ENCODE measurements at places on chromosomes 7 and 10.

- DNase-seq, result no peak
These were observed 168.8 kb upstream of the POT1 start for GRCh38 chr7:125098377-125098970.

DNA sequence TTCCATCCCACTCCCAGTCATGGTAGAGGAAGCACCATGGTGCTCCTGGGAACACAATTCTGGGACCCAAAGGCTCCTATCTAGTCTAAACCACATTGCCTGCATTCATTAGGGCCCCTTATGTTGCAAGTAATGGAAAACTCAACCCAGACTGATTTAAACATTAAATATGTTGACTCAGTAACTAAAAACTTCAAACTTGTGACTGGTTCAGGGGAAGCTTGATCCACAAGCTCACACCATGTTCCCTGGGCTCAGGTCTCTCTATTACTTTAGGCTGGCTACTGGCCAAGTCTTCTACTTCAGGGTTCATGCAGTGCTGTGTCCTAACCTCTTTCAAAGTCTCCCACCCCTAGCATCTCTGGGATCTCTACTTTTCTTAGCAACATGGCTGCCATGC, 13.1 kb downstream of the WNT16 start:
- DNase-seq, result no peak

DNA sequence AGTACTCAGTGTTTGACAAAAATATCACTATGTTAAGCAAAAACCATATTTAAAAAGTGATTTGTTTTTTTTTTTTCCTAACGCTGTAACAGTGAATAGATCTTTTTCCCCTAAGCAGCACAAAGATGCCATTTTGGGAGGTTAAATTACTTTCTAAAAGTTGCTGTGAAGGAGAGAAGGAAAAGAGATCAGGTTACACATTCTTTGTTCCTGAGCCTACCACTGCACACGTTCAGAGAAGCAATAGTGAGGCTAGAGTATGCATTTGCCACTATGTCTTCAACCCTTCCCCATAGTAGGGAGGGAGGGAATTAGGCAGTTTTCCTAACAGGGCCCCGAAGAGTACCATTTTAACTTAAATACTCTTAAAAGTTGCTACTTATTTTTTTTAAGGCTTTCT, 38.9 kb downstream of the BMPR1A start:
- no peak for DNase-seq

DNA sequence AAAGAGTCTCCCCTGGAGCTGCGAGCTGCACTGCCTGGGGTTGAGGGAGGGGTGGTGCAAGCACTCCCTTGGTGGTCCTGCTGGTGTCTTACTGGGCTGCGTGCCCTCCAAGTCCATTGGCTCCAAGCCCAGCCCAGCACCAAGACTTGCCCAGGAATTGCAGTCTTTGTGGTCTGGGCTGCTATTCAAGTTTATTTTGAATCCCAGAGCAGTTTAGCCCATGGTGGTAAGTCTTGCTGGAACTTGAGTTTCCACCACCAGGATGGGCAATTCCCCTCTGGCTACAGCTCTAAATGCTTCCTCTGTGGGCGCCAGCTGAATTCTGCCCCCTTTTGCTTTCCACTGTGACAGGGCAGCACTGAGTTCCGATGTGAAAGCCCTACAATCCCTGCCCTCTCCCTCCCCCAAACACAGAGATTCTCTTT, 25.1 kb downstream of the GALNT11 start:
- no peak for DNase-seq

DNA sequence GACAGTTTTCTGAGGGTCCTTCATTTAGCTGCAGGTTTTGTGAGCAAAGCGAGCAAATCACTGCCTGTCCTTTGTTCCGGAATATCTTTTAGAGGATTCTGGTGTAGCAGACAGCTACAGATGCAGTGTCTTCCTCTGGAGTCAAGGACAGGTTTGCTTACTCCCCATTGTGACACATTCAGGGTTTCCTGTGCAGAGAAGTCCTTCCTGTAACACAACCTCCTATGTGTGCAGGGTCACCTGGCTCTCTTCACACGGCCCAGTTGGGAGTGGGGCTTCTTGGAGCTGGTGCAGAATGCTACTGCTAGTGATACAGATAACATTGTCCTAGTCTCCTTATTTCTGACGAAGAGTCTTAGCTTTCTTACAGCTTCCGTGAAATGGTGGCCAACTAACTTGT, 47.9 kb downstream of the RBM33 start:
- DNase-seq, result no peak

DNA sequence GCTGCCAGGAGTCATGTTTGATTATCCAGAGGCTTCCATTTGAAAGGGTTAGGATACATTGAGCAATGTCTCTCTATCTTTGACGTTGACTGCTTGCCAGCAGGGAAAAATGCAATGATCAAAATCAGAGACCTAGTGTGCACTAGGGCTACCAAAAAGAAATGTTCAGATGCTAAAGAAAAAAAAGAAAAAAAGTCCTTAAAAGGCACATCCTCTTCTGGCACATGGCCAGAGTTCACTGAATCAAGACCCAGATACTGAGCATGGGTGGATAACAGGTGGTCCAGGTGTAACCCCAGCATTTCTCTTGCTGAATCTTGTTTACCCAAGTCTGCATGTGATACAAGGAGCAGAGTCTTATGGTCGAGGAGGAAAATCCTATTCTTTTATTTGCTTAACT, 899.3 kb downstream of the SORCS3 start:
- no peak for DNase-seq

- DNase-seq, result no peak
These were observed 620.8 kb downstream of the KCNMA1 start for GRCh38 chr10:77016855-77017254.

- no peak for DNase-seq
These were observed 436.8 kb upstream of the GALNT17 start for GRCh38 chr7:70694971-70695794.

GRCh38 chr10:49263591-49263990, 35.4 kb upstream of the C10orf71 start:
- DNase-seq, result no peak

GRCh38 chr10:71873582-71874211, 22.6 kb upstream of the PSAP start:
- DNase-seq, result no peak

DNA sequence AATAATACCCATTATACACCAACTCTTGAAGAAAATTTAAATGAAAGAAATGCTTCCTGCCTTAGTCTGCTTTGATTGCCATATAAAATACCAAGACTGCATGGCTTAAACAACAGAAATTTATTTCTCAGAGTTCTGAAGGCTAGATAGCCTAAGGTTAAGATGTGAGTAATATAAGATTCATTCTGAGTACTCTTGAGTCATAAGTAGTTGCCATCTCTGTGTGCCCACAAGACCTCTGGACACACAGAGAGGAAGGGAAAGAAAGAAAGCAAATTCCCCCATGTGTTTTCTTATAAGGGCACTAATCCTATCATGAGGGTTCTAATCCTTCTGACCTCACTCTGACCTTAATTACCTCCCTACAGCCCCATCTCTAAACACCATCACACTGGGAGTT, 201.2 kb downstream of the PTN start:
- DNase-seq, result no peak

- DNase-seq, result no peak
These were observed 489.1 kb upstream of the PODXL start for GRCh38 chr7:132045481-132045980.

DNA sequence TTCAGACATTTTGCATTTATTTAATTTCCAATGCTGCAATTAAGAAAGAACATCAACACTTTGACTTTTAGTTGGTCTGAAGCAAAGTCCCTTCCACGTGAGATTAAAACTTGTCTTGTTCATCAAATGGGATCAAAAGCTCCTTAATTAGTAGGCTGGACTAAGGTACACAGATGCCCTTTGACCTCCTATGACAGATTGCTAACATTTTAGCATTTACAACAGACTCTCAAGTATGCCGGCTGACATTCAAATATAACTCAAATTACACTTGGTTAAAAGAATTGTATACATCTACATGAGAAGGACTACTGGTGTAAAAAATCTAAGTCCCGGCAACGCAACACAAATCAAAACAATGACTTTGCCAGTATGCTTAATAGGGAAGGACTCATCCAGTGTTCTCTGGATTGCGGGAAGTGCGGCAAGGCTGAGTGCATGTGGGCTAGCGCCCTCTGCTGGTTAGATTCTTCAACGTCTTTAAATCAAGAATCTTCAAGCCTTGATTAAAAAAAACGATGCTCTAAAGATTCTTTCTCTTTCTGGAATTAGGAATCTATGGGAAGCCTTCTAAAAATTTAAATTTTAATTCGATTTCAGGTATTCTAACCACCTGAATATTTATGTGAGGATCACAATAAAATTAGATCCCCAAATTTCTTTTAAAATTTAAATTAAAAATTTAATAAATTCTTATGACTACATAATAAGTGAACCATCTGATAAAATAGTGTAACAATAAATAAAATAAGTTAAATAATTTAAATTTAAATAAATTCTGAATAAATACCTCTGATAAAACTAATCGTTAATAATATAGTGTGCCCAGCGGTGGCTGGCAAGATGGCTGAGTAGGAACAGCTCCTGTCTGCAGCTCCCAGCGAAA, 444.7 kb downstream of the DGKB start:
- DNase-seq, result peak; percentile 58

DNA sequence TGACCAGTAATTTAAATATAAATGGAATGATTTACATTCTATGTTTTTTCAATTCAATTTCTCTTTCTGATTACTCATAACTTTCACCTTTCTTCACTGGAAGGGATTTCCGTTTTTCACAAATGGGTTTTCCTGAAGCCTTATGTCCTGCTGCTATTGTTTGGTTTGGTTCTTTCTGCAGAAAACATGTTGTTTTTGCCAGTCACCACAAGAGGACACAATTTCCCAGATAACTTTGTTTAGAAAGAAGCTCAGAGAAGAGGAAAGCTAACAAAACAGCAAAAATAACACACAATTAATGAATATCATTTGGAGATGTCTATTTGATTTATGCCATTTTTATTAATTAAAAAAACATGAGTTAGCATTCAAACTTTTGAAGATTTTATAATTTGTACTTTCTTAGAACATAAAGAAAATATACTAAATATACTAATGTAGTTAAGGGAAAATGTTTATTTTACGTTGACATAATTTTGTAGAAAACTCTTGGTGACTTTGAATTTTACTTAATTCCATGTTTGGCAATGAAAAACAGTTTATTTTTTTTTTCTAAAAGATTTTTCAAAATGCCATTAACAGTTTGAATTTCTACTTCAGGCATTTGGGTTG, 4.6 kb upstream of the TWIST1 start:
- DNase-seq, result no peak

- no peak for DNase-seq
These were observed 7.7 kb downstream of the SLC37A3 start for GRCh38 chr7:140390466-140391190.

DNA sequence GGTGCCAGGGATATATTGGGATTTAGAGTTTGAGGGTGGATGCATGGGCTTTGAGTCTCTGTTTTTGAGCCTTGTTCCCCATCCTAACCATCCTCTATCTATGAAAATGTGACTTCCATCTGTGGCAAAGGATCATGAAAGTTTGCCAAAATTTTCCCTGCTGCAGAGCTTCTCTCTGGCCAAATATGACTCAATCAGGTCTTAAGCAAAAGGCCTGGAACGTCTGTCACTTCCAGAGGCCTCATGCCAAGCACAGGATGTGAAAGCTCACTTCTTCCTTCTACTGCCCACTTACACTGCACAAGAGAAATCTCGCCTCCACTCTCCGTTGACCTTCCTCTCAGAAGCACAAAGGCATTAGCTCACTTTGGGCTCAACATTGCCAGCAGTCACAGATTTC, 696.9 kb upstream of the NRP1 start:
- no peak for DNase-seq

Measured in forelimb muscle (tissue), 1 donor.